ENCODE measurements at places on chromosomes 1 and 21.

GRCh38 chr1:185741551-185741950, 7.4 kb downstream of the HMCN1 start:
- DNase-seq, result no peak

GRCh38 chr1:78284354-78284753, 206.4 kb upstream of the PTGFR start:
- no peak for DNase-seq

GRCh38 chr1:216186816-216187215, 236.4 kb downstream of the USH2A start:
- DNase-seq, result no peak

DNA sequence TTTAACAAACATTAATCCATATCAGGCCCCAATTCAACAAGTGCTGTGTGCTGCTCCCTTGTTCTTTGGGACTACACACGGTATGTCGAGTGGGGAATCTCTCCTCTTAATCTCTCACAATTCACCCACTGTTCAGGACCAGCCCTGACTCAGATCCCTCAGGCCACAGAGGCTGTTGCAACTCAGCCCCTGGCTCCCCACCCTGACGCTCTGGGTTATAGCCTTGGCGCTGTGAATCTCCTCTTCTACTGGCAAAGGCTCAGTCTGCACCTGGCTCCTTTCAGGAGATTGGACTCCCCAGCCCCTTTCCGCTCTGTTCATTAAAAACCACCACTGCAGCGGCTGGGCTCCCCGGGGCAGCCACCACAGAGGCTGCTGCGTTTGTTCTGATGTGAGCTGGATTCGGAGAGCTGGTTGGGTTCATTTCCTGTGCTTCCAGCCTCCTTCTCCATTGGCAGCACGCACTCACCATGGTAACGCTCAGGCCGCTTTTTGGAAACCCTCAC, 13.0 kb downstream of the CAPN8 start:
- no peak for DNase-seq

GRCh38 chr21:44999972-45000636, 60.3 kb downstream of the SLX9 start:
- no peak for DNase-seq

GRCh38 chr21:29245863-29246262, 52.9 kb upstream of the BACH1 start:
- no peak for DNase-seq

DNA sequence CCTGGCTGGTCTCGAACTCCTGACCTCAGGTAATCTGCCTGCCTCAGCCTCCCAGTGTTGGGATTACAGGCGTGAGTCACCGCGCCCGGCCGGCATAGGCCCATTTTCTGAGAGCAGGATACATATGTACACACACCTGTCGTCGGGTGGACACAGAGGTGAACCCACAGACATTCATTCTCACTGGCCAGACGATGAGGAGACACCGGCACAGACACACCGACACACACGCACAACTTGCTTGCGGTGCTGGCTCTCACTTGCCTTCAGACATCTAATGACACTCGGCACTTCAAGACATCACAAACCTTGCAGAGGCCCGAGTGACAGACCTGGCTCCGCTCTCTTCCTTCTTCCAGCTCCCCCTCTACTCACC, 579 bp downstream of the PTCH2 start:
- DNase-seq, result no peak

DNA sequence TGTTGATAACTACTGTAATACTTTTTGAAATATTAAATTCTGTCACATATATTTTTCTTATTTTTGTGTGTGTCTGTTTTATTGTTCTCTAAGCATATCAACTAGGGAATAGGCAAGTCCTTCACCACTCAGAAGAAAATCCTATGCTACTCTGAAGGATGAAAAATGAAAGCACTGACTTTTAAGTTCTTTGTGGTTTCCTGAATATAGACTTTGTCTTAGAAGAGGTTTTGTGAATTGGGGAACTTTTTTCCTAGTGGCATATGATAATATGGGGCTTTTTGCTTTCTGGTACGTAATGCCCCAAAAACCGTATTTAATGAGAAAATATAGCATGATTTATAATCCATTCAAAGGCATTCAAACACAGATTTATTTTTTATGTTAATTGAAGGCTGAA, 136.0 kb downstream of the SNX7 start:
- DNase-seq, result no peak

- DNase-seq, result no peak
Observed at GRCh38 chr1:5596651-5597050, 395.6 kb downstream of the NPHP4 start.

- no peak for DNase-seq
Observed at GRCh38 chr1:233424779-233425178, 97.3 kb downstream of the MAP3K21 start.

- DNase-seq, result no peak
Observed at GRCh38 chr1:203546274-203546673, 52.3 kb downstream of the OPTC start.

DNA sequence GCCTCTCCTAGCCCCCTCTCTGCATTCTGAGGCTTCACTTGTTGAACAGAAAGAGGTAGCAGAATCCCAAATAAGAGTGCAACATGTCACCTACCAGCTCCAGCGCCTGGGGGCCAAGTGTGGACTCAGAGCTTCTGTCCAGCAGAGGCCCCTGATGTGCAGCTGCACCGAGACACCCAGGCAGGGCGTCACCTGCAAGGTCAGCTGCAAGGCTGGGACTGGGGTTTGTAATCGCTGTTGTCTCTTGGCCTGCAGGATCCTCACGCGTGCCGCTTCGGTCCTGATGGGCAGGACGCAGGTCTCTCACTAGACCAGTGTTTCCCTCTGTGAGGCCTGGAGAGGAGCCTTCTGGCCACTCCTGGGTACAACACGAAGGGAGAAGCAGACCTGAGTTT, 4.3 kb upstream of the SLX9 start:
- no peak for DNase-seq

DNA sequence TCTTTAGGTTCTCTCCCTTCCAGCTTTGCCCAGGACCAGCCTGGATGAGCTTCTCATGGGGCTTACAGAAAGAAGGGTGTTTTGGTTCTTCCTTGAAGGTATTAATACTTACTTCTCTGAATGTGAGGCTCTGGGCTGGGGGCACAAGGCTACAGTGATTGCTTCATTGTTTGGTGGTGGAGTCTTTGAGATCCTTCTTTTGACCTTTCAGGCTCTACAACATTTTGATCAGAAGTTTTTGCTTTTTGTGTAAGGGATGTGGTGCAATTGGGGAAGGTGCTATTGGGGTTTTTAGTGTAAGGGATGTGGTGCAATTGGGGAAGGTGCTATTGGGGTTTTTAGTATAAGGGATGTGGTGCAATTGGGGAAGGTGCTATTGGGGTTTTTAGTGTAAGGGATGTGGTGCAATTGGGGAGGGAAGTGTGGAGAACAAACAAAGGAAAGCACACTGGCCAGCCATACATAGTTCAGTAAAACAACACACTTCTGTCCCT, 103.6 kb upstream of the IVNS1ABP start:
- DNase-seq, result no peak

DNA sequence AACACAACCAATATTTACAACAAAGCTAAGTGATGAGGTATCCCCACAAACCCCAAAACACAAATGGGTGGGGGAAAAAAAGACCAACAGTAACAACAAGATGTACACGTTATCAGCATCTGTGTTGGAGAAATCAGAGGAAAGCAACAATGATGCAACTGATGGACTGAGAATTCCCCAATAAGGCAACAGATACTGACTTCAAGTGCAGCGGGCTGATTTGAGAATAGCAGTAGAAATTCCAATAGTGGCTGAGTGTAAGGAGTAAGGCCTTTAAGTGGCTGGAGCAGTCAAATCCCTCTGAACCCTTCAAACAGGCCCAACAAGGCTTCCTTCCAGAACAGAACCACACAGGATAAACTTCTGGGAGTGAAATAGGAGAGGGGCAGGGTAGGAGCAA, 97.6 kb downstream of the TM2D1 start:
- DNase-seq, result no peak

DNA sequence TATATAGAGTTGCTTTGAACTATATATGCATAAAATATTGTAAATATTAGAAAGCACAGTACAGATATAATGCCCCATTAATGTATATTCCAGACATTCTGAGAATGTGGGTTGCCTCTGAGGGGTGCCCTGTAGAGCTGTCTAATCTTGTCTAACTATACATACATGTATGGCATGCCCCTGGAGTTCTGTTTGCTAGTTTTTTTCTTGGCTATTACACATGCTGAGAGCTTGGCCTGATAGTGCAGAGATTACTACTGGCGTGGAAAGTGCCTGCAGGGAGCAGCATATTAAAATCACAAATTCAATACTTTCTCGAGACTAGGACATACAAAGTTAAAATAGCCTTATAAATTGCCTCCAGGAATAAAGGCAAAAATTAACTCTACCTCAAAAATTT, 24.1 kb downstream of the KCNA3 start:
- DNase-seq, result no peak

DNA sequence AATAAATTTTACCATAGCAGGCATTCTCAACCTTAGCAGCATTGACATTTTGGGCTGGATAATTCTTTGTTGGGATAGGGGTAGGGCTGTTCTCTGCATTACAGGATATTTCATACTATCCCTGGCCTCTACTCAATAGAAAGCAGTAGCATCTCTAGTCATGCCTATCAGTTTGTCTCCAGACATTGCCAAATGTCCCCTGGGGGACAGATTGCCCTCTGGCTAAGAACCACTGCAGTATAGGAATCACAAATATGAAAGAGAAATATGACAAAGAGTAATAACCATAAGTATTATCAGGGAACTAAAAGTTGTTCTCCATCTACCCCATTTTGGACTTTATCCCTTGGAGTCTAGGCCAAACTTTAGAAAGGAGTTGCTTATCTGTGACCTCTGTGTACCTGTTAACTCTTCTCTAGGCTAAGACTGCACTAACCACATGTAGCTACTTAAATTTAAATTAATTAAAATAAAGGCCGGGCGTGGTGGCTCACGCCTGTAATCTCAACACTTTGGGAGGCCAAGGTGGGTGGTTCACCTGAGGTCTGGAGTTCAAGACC, 76.1 kb downstream of the AGO3 start:
- DNase-seq, result no peak

GRCh38 chr1:55898181-55898580, 681.2 kb downstream of the PLPP3 start:
- DNase-seq, result no peak

GRCh38 chr1:4084896-4085295, 184.8 kb upstream of the C1orf174 start:
- no peak for DNase-seq

- DNase-seq, result no peak
Observed at GRCh38 chr1:102071451-102071850, 74.7 kb upstream of the OLFM3 start.

GRCh38 chr1:206708882-206709281, 24.2 kb downstream of the MAPKAPK2 start:
- DNase-seq, result no peak

DNA sequence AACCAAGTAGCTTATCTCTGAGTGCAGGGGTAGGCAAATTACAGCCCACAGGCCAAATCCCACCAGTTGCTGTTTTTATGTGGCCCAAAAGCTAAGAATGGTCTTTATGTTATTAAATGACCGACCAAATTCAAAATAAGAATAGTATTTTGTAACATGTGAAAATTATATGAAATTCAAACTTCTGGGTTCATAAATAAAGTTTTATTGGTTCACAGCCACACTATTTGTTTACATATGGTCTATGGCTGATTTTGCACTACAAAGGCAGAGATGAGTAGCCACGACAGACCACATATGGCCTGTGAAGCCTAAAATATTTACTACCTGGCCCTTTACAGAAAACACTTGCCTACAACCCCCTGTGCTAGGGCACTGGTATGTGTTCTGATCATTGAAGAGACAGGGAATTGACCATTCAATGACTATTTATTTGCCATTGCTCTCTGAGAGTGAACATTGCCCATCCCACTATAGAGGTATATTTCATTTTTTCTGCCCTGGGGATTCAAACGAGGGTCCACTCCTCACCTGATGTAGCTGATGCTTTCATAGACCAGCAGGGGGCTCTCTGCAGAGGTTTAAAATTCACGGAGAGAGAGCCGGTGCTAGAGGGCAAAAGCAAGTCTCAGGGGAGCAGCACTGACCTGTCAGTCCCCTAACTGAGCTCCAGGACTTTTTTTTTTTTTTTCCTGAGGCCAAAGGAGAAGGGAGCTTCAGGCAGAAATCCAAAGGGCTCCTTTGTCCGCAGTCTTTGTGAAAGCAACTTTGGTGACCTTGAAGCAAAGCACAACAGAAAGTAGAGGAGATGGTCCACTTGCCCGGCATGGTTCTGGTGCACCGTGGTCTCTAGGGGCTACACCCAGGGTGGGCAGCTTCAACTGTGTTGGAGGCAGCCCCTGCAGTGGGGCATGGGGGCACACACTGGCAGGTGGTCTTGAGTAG, 7.3 kb upstream of the GNL2 start:
- DNase-seq, result peak; percentile 29

DNA sequence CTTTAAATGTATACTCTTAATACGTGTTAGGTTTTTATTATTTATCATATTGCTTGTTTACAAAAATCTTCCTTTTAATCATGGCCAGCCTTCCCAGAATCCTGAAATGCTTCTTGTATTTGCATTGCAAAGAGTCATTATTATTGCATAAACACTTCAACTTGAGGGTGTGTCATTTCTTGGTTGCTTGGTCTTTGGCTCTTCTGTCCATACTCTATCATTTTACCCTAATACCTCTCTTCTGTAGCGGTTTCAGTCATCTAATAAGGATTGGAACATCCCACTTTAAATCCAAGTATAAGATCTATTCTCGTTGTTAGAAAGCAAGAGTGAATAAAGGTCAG, 200.6 kb upstream of the CACYBP start:
- no peak for DNase-seq

Data from effector CD4-positive, alpha-beta T cell (primary cell).